Stimulated activated CD4-positive, alpha-beta T cell treated with anti-CD3 and anti-CD28 coated beads, TNF-alpha, amount 100 ng/mL, for 24 hours (primary cell): ENCODE measurements at places on chromosomes 1 and 21.

- DNase-seq, result no peak
Observed at GRCh38 chr1:244952280-244952933, 88.1 kb upstream of the HNRNPU start.

DNA sequence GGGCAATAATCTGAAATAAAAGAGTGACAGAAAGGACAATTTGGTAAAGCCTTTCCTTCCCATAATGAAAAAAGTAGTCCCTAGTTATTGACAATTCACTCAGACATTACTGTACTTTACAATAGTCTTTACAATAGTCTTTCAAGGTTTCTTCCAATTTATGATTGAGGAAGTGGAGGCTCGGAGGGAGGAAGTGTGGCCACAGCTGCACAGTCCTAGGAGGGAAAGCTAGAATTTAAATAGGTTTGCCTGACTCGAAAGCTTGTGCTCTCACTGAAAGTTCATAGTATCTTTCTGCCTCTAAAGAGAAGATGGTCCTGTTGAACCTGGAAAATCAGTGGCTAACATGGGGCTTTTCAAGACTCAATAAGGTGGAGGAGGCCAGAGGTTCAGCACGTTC, 203.2 kb downstream of the SDCCAG8 start:
- DNase-seq, result no peak

GRCh38 chr1:32350785-32351398, 11.4 kb downstream of the FAM229A start:
- peak; percentile 62 for DNase-seq

DNA sequence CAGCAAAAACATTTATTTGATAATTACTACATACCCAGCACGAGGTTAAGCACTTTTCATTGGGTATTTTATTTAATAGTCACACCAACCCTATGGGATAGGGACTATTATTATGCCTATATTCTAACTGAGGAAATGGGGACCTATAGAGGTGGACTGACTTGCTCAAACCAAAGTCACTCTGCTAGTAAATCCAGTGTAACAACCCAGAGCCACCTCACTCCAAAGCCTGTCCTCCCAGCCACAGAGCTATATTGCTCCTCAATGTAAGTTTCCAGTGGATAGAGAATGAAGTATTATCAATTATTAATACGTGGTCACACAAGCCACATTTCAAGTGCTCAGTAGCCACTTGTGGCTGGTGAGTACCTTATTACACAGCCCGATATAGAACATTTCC, 97.5 kb downstream of the RGS2 start:
- DNase-seq, result no peak

- no peak for DNase-seq
Observed at GRCh38 chr1:8879922-8880676, 1.6 kb upstream of the ENO1 start.

- no peak for DNase-seq
Observed at GRCh38 chr1:119285482-119285881, 83.1 kb upstream of the HAO2 start.

GRCh38 chr1:26142159-26142558, 16.7 kb upstream of the FAM110D start:
- DNase-seq, result no peak

DNA sequence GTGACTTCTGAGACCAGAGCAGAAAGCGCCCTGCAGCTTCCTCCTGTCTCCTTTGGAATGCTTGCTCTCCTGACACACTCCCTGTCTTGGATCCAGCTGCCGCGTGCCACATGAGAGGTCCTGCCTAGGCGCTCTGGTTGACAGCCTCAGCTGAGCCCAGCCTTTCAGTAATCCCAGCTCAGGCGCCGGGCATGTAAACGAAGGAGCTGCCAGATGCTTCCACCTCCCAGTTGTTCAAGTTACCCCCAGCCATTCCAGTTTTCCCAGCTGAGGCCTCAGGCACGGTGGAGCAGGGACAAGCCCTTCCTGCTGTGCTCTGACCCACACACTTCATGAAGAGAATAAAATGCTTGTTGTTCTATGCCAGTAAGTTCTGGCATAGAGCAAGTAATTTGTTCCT, 14.3 kb upstream of the CD34 start:
- DNase-seq, result no peak

DNA sequence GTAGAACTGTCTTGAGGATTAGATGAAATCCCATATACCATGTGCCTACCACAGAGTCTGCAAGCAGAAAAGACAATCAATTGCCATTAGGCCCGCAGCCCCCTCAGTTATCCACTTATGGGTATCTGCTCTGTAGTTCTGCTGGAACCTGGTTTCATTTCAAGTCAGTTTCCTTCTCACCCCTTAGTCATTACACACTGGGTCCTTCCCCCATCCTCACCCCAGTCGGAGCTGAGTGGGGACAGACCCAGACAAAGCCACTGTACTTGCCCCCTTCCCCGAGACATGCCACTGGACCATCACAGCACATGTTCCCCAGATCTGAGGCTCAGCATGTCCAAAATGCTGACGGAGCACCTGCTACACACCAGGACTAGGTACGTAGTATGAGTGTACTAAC, 21.2 kb downstream of the PGLYRP3 start:
- DNase-seq, result no peak

- DNase-seq, result no peak
Observed at GRCh38 chr1:197269053-197269452, 1.0 kb downstream of the CRB1 start.

- DNase-seq, result no peak
Observed at GRCh38 chr1:34055818-34056217, 109.2 kb downstream of the CSMD2 start.

DNA sequence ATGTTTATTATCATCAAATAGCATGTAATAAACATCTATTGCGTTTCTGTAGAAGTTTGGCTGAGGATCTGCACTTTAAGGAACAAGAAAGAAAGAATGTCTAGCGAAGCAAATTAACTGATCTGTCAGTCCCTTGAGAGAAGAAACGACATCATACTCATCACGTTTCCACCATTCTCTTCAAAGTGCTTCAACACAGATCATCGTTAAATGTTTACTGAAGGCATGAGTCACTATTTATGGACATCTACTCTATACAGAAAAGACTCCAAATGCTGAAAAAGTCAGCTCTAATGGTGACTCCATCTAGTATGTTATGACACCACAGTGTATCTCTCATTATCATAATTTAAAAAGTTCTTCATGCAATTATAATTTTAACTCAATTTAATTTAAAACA, 369.1 kb downstream of the RGS7 start:
- DNase-seq, result no peak

DNA sequence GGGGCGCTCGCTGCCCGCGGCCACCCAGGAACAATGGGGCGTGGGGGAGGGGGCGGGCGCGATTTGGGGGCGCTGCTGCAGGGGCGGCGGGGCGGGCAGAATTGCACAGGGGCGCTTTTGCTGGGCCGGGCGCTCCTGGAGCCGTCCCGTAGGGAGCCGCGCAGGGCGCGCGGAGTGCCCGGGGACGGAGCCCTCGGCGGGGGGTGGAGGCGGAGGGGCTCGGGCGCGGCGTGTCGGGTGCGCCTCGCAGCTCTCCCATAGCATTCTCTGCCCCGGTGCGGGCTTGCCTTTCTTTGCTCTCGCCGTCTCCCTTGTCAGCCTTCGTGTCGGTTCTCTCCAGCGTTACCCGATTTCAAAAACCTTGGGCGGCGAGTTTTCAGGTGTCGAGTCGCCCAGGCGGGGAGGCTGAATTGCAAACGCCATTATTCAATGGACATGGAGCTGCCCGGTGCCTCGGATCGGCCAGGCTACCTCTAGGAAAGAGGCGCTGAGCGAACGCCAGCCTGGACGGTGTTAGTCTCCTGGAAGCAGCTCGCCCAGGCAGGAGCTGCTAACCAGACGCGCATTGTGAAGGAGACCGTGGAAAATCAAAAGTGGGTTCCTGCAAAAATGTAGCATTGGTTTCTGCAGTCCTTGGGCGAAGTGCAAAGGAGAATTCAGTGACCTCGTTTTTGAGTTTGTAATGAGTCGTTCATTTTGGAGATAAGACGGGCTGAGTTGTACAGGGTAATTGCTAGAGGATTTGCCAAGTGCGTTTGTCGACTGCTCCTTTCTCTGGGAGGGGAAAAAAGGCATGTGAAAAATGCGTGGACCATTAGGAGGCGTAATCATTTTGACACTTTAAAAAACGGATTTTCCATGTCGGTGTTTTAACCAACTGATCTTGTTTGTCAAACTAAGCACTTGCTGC, 626 bp downstream of the CXADR start:
- DNase-seq, result peak; percentile 0

DNA sequence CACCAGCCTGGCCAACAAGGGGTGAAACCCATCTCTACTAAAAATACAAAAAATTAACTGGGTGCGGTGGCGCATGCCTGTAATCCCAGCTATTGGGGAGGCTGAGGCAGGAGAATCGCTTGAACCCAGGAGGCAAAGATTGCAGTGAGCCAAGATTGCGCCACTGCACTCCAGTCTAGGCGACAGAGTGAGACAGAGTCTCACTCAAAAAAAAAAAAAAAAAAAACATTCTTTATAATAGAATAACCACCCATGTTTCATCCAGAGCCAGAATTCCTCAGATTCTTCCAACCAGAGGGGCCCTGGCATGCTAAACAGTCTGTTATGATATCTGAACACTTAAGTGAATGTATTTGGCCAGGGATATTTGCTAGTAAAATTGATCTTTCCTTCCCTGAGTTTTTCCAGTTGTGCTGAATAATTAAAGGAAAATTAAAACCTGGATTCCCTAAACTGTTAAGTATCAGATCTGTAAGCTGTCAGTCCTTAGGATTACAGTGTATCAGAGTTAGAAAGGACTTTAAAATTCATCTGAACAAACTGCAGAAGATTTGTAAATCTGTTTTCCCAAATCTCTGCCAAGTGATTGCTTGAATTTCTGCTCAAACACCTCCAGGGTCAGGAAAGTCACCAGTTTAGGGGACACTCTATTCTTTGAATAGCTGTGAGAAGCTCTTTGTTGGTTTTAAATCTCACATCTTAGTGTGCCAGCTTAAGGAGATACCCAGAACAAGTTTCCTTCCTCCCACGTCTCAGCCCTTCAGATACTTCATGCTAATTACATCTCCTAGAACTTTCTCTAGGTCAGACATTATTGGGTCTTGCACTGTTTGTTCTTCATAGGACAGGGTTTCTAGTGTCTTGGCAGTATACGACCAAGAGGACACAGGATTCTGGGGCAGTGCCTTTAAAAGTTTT, 84.6 kb upstream of the BMP8A start:
- no peak for DNase-seq

DNA sequence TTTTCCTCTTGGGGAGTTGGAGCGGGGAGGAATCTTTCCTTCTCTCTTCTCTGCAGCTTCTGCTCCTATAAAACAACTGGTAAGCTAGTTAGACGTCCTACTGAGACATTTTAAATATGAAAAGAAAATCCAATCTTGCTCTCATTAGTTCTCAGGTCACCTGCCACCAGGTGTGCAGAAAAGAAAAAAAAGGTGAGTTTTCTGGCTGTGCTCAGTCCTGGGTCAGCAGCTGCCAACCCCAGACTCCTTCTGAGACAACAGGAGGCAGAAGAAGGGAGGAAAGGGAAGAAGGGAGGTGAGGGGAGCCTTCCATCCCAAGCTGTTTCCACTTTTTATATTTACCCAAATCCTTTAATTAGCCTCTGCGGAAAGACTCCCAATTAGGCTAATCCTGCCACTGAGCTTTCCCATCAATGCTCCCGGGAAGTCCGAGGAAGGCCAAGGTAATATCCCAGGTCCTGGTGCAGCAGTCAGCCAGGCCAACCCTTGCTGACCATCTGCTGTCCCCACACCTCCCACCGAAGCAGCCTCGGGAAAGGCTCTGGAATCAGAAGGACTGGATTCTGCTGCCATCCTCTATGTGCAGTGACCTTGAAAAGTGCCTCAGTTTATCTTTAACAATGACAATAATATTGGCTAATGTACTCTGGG, 33.4 kb downstream of the GLIS1 start:
- DNase-seq, result no peak

- DNase-seq, result no peak
Observed at GRCh38 chr1:3419415-3420204, 34.9 kb upstream of the ARHGEF16 start.

GRCh38 chr21:28729887-28730286, 262.8 kb downstream of the LTN1 start:
- DNase-seq, result no peak
